ENCODE measurements at places on chromosomes 11 and 22.

DNA sequence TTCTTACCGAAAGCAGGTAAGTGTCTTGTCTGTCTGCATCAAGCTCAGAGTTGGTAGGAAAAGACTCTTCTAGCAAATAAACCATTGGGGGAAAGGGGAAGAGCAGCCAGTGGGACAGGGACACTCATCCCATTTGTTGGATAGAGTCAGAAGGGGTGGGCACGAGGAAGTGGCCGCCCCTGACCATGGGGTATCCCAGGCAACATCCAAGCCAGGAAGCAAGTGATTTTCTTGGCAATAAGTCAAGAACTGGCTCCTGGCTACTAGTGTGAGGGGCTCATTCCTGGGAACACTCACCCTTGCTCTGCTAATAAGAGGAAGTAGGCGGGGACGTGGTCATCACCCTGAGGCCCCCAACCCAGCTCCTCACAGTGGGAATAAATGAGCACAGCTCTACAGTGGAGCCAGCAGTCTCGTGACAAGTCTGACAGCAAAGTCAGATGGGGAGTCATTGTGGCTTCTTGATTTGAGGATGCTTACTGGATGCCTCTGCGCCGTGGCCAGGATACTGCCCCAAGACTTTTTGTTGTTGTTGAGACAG lies 6.7 kb downstream of the SLC25A18 start:
- DNase-seq = no peak

GRCh38 chr11:43392713-43393112 lies 34.0 kb downstream of the TTC17 start:
- no peak for DNase-seq

DNA sequence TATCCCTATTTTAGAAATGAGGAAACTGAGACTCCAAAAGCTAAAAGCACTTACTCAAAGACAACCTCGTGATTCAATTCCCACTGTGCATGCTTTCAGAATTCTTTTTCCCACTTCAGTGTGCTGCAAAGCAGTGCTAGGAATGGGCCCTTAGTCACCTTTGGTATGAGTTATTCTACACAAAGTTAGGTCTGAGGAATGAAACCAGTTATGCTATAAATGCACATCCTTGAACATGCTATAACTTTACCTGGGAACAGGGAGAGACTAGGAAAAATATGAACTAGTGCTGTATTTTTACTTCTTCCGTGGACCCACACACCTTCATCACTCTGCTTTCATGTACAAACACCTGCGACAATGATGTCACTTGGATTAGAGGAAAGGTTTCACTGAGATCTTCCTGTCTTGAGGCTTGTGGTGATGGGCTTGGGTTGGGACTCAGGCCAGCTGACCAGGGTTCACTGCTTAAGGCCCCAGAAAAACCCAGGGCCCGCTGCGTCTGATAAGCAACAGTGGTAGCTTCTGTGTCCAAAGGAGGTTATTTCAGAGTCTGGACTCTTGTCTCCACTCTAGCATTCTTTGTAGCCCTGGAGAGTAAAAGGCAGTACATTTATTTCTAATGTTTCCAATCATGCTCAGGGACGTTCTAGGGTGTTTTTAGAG lies 81.6 kb downstream of the ZC3H12C start:
- no peak for DNase-seq

GRCh38 chr11:115521825-115522224 lies 17.6 kb upstream of the CADM1 start:
- no peak for DNase-seq

- no peak for DNase-seq
These were observed 587.1 kb downstream of the SOX6 start for GRCh38 chr11:15769203-15769602.

GRCh38 chr11:112425121-112425520 lies 164.5 kb upstream of the PLET1 start:
- DNase-seq = no peak

DNA sequence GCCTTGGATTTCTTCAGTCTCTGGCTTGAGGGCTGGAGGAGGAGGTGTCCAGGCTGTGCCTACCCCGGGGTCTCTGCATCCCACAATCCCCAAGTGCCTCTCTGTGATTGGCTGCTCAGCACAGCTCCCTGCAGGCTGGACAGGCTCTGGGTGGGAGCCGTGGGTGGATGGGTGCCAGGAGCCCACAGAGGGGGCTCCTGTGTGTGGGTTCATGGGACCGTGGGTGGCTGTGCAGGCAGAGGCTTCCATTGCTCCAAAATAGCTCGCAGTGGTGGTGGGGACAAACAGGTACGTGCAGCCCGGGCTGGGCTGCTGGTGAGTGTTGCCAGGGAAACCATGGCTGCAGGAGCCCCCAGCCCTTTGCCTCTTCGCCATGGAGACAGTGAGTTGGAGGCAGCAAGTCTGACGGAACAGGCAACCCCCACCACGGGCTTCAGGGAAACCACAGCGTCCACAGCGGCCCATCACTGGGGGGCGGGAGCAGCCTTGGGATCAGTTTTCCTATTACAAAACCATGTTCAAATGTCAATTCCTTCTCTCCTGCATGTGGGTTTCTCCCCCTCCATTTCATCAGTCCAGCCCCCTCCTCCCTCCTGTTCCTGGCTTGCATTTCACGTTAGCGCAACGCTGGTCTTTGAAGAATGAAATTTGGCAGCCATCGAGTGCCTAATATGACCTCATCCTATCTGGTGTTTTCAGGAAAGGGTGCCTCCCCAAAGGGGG lies 155.2 kb downstream of the TRIM29 start:
- no peak for DNase-seq

DNA sequence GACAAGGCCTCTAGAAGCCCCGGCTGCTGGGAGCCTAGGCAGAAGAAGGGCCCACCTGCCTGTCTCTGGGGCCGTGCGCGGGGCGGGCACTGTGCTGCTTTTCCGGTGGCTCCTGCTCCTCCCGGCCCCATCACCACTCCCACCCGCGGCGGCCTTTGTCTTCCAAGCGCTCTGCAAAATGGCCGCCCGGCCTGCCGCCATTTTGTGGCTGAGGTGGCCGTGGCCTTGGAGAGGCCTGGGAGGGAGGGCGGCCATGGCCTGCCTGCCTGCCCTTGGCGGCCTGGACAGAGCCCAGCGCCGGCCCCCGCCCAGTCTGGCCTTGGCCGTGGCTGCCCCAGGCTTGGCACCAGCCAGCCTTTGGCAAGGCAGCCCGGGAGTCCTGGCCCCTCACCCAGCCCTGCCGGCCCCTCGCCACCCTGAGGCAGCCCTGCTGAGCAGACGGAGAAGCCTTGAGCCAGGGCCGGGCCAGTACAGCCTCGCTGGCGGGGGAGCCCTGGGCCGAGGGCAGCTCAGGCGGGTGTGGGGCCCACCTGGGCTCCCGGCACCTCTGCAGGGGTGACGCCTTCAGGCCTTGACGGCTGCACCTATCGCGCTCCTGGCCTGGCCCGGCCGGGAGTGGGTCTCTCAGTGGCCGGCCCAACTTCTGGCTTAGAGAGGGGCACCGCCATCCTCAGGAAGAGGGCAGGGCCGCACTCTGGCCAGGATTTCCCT lies 46.0 kb upstream of the PPARA start:
- DNase-seq = no peak

DNA sequence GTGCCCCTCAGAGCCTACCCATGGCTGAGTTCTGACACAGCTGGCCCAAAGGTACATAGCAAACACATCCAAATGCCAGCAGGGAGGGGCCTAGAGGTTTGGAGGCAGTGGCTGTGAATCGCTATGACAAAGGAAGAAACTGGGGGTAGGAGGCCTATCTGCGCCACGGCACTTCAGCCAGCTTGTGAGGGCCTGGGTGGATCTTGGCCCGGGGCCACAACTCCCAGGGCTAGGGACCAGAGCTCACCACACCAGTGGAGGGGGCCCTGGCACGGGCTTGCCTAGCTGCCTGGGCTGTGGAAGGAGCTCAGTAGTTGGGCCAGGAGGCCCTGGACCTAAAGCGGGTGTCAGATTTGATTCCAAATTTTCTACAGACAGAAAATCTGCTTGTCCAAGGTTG lies 9.4 kb upstream of the NAP1L4 start:
- DNase-seq = no peak

- no peak for DNase-seq
These were observed 114.5 kb downstream of the TIMP3 start for GRCh38 chr22:32916025-32916424.

GRCh38 chr22:33723915-33724314 lies 196.4 kb downstream of the LARGE1 start:
- DNase-seq = no peak

- DNase-seq = no peak
These were observed 769.5 kb upstream of the ANO3 start for GRCh38 chr11:25562417-25562816.

DNA sequence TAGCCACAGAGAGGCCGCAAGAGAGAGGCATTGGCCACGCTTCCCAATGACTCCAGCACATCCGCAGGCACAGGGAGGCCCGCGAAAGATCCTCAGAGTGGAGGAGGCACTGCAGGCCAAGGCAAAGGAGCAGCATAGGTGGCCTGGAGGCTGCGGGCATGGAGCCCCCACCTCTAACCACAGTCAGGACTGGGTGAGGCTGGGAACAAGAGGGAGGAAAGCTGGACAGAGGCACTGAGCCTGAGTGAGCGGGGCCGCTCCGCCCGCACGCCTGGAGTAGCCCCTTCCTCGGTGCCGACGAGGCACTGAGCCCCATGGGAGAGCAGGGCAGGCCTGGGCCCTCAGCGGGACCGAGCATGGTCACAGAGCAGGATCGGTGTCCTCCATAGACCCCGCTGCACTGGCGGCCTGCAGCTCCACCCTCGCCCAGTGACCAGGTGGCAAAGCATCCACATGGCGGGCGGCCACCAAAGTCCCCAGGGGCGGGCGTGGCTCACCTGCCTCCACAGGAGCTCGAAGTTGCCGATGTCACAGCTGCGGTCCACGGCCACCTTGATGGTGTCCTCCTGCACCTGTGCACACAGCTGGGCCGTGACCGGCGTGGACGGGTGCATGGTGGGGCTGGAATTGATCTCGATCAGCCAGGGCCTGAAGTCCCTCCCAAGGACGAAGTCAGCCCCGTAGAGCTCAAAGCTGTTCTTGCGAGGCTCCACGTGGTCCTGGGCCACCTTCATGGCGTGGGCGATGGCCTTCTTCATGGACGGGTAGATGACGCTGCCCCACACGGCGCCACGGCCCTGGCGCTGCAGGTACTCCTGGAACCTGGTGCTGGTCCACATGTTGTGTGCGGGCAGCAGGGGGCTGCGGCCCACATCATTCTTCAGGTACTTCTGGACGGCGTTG lies 18.9 kb upstream of the IL17REL start:
- no peak for DNase-seq

DNA sequence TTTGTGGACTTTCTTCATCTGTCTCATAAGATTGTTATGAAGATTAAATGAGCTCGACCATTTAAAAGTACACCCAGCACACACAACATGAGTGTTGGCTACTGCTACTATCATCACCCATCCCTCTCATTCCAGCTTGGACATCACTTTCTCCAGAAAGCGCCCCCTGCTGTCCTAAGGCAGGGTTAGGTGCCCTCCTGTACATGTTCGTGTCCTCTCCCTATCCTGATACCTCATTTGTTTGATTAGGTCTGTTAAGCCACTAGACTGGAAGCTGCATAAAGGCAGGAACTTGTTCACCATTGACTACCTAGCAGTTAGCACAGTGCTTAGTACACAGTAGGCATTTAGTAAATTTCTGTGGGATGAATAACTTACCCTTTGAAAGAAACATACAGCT lies 85.5 kb downstream of the ENTHD1 start:
- no peak for DNase-seq

DNA sequence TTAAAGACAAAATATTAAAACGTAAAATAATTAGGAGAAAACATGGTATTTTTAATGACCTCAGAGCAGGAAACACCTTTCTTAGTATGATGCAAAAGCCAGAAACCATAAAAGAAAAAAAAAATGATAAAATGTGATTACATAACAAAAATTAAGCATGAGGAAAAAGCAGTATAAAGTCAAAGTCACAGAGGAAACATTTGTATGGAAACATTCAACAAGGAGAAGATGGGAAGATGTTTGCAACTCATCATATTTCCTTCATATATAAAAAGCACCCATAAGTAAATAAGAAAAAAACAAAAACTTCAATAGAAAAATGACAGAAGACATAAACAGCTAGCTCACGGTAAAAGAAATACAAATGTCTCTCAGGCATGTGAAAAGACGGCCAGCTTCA lies 17.3 kb downstream of the SHISAL1 start:
- DNase-seq = no peak

- no peak for DNase-seq
These were observed 20.8 kb downstream of the MUC15 start for GRCh38 chr11:26551186-26551801.

DNA sequence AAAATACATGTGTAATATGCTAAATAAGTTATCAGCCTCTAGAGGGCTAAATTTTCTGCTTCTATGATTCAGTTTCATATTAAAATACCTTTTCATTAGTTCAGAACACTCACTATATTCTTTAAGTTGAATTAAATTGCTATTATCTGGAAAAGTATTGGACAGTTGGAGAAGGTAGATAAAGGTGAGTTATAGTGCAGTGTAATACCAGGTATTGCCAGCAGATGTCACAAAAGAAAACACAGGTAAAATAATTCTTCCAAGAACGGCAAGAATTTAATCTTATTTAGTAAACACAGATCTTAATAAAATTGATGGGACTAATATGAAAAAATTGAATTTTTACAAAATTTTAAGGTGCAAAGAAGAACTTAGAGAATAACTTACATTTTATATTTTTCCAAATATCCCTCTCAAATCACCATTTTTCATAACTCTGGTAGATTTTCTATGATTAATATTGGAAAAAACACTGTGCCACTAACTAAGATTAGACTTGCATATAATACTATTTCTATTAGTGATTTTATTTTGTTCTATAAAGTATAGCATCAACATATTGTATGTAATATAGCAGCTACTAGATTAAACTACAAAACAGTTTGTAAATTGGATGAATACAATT lies 1.7 kb upstream of the LRRC4C start:
- DNase-seq = no peak

DNA sequence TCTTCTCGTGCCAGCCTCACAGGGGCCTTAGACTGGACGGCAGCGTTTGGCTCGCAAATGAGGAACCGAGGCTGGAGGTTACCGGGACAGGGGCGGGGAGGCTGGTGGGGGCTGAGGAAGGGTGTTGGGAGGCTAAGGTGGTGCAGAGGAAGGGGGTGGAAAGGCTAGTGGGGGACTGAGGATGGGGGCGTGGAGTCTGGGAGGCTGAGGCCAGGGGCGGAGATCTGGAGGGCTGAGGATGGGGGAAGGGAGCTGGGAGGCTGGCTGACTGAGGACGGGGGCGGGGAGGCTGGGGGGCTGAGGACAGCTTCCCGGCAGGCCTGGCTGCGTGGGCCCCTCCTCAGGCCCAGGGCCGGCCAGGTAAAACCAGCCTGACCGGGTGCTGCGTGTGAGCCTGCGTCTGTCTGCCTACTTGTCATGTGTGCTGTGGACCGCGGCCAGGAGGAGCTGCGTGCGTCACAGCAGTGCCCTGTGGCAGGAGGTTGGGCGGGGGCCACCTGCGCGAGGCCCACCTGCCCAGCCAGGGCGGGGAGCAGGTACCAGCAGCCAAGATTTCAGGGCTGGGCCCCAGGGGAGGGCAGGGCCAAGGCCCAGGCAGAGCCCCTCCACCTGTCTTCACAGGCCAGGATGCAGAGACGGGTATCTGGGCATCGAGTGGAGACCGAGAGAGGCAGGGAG lies 9.4 kb upstream of the PIM3 start:
- no peak for DNase-seq

DNA sequence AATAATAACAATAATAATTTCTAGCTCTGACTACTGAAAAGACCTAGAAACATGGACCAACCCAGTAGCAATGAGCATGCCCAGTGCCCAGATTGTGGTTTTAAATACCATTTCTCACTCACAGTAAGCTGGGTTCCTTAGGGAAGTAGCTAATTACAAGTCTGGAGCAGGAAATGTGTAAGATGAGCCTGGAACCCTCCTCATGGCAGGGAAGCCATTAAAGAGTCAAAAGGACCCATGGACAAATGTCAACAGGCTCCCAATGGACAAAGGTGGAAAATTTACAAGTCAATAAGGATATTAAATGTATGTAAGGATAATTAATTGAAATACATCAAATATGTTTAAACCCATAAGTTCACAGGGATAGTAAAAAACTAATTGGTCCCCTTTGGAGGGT lies 10.6 kb upstream of the CSNK2A3 start:
- no peak for DNase-seq
